ENCODE measurements at places on chromosomes 7 and 10.

GRCh38 chr7:99102809-99103690, 40.9 kb downstream of the SMURF1 start:
- DNase-seq = peak; percentile 67

- no peak for DNase-seq
These were observed 43.7 kb downstream of the FAM53B start for GRCh38 chr10:124700293-124701037.

GRCh38 chr10:80154978-80155695, 22.6 kb downstream of the PLAC9 start:
- no peak for DNase-seq

DNA sequence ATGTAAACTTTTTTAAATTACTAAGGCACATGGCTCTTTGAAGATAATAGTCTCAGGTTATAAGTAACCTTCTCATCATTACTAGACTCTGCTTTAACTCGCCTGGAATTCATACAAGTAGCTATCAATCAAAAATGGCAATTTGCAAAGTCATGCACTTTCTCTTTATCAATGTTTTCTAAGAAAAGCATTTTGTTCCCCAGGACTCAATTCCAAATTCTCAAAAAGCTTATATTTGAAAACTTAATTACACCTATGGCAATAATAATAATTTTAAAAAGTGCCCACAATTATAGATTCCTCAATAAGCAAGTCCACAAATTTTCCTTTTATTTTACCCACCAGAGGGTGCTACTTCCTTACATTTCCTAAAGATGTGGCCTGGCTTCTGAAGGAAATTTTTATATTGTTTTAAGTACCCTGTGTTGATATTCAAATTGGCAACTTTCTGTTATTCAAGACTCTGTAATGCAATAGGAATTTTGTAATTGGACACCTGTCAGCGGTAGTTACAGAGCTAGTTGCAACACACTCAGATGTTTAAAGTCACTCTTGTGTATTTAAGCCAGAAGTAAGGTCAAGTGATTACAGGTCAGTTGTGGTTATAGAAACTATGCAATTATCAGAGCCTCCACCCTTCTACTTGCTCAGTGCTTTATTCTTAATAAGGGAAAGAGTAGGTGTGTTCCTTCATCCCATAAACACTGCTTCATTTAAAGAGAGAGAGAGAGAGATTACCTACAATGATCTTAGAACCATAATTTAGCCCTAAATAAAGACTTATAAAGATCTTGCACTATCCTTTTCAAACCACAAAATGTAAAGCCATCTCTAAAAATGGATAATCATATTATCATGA, 47.1 kb upstream of the HYAL4 start:
- DNase-seq = peak; percentile 65

GRCh38 chr10:113518816-113519591, 33.8 kb upstream of the HABP2 start:
- DNase-seq = no peak

DNA sequence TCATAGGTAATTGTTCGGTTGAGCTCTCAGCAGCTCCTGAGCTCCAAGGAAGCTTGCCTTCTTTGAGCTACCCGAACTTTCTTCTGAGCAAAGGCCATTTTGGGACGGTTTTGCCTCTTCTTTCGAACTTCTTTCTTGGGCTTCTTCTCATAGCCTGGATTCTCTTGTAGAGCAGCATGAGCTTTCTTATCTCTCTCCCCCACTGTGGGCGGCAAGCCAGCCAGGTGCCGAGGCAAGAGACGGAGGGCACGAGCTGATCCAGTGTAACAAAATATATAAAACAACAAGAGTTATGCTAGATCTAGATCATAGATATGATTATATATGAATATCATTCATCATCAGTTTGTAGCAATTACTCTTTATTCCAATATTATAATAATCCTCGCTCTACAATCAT, 16.5 kb upstream of the KNDC1 start:
- DNase-seq = no peak

DNA sequence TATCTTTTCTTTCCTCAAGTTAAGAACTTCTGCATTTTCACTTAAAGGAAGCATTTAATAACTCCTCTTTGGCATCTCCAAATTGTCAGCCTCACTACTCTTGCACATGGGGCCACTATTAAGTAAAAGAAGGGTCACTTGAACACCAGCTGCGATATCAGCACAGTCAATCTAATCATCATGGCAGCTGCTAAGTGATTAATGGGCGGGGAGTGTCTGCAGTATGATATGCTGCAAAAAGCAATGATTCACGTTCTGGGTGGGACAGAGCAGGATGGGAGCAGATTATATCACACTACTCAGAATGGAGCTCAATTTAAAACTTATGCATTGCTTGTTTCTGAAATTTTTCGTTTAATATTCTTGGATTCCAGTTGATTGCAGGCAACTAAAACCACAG, 447.4 kb upstream of the PFKP start:
- DNase-seq = no peak

GRCh38 chr10:70715853-70716795, 43.8 kb downstream of the ADAMTS14 start:
- peak; percentile 24 for DNase-seq

DNA sequence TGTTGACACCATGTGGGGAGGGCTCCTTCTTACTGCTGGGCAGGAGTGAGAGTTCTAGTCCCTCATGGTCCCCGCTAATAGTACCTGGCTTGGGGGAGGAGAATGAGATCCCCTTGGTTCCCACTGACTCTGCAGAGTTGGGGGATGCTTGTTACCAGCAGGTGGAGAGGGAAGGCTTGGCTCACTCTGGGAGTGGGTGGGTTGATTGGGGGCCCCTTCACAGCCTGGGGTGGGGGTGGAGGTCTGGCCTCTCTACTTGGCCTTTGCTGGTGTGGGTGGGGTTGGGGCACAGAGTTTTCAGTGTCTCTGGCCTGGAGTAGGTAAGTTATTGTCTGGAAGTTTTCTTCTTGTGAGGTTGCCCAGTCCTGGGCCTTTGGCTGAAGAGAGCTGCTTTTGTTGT, 31.9 kb downstream of the ADCY1 start:
- no peak for DNase-seq

GRCh38 chr7:108103558-108104298, 26.4 kb downstream of the LAMB4 start:
- peak; percentile 51 for DNase-seq

All from kidney capillary endothelial cell (primary cell).